ENCODE measurements at places on chromosomes 6 and 20.

DNA sequence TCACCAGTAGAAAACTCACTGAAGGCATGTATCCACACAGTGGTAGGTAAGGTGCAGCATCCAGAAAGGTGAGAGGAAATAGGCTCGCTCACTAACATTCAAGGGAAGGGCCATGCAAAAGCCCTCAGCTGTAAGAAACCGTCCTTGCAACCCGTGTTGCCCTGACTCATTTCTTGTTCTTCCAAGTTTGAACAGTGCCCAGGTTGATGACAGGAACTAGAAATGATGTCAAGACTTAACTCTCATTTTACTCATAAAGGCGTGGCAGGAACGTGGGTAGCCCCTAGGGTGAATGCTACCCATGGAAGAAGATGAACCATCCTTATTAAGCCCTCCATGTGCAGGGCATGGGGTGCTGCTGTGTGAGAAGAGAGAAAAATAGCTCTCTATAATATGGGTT lies 187.6 kb downstream of the CD83 start:
- no peak for DNase-seq

DNA sequence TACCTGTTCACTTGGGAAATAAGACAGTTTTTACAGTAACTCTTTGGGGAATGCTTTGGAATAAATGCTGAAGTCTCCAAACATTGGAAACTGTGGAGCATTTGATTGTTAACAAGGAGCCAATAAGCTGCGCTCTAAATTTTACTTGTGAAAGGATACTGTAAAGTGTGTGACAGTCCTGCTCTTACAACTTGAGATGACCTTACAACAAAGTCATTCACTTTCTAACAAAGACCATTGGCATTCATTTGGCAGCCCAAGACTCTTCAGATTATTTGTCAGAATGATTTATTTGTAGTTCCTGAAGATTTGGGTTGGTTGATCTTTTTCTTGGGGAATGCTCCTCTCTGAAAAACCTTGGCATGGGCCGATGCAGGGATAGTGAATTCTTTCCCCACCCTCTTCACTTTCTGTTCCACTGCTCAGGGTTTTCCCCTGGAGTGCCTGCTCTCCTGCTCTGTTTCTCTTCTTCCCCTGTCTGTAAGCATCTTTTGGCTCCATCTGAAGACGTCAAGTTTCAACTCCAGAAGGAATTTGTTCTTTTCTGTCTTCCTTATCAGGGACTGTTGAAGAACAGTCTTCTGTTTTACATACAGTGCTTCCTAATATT lies 116.4 kb downstream of the AKAP7 start:
- DNase-seq: no peak

DNA sequence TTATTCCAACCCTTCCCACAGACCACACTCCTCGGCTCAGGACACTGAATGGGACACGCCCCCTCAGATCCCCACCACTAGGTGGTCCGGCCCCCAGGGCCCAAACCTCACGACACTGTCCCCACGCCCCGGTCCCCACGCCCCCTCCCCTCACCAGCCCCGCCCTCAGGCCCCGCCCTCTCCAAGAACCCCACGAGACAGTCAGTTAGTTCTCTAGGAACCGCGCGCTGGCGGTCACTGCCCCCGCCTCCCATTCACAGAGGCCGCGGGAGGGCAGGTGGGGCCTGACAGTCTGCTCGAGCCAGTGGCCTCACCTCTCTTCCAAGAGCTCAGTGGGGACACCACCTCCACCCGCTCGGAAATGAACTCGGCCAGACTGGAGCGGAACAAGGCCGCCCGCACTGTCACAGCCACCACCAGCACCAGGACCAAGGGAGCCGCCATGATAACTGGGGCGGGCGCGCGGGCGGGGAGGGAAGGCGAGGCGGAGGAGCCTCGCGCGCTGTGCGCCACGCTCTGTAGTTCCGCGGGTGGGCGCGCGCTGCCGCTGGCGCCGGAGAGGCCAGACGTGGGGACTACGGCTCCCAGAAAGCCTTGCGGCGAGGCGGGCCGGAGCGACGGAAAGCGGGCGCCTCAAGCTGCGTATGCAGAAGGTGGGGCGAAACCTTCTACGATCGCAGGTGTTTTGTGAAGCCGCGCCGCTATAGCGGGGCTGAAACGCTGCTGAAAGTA lies at the start of gene PIGU:
Gene PIGU, minus strand, starts transcription at position 451 of the 732 bp plus-strand sequence. Its CDS starts 7 bp downstream, at position 444.
- DNase-seq: peak; percentile 97

DNA sequence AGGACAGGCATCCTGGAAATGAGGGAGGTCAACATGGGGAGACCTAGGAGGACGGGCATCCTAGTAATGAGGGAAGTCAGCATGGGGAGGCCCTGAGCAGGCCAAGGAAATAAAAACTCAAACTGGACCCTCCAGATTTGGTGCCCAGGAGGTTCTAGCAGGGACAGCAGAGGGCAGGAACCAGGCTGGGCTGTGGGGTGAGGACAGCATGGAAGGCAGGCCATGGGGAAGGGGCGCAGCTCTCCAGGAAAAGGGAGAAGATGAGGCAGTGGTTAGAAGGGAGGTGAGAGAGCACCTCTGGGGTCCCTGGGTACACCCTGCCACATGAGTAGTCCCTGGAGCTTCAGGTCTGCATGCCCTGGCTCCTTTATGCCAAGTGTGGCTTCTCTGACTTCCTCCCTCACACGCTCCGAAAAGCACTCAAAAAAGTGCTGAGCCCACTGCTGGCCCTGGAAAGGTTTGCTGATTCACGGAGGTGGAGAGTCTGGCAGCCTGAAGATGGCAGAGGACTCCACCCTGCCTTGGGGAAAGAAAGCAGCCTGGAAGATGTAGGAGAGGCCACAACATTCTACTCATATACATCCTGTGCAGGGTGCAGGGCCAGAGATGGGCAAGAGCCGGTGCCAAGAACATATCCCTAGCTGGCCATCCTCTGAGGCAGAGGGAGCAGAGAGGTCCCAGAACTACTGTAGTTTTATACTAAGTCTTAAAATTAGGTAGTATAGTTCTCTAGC lies 154.9 kb downstream of the MRPL14 start:
- no peak for DNase-seq

DNA sequence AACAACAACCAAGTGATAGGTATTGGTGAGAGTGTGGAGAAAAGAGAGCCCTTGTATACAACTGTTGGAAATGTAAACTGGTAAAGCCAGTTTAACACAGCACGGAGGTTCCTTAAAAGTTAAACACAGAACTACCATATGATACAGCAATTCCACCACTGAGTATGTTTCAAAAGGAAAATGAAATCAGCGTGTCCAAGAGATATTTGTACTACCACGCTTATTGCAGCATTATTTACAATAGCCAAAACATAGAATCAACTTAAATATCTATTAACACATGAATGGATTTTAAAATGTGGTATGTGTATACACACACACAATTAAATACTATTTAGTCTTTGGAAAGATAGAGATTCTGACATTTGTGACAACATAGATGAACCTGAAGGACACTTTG lies 1.1 kb downstream of the PTCHD4 start:
- DNase-seq: no peak

DNA sequence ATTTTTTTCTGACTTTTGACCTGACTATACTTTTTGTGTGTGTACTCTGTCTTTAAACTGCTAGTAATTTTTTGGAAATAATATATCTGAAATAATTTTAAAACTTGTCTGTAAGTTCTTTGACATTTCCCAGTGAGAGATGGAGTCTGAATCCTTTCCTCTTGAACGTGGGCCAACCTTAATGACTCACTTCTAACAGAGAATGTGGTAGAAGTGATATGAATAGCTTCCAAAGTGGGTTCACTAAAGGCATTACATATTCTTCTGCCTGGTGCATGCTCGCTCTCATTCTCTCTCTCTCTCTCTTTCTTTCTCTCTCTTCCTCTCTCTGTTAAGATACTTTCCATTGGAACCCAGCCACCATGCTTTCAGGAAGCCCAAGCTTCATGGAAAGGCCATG lies 108.7 kb upstream of the FERMT1 start:
- DNase-seq: no peak

GRCh38 chr6:106533054-106533453 lies 96.2 kb downstream of the RTN4IP1 start:
- no peak for DNase-seq

GRCh38 chr6:33320315-33321181 lies 3.0 kb upstream of the ZBTB22 start:
- peak; percentile 41 for DNase-seq

DNA sequence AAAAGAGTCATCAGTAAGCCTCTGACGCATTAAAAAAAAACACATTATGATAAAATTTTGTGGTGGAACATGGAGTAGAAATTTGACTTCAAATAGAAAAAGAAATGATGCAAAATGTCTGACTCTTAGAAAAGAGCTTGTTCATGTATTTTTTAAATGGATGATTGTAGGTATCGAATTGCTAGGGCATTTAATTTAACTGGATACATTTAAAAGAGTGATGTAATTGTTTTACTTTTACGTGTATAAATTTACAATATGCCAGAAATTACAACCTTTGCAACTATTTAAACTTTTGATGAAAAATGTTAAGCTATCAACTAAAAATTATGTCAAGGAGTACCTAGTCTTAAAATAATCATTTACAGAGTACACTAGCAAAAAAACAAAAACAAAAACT lies 4.5 kb upstream of the SDC4 start:
- no peak for DNase-seq

- DNase-seq: no peak
Observed at GRCh38 chr6:111792914-111793700, 80.1 kb downstream of the FYN start.

All from GM23338 (cell line).